Activated T-helper 1 cell treated with anti-CD3 and anti-CD28 coated beads, Interleukin-2, amount 50 U/mL, for 16 hours (primary cell): ENCODE measurements at places on chromosomes 11 and 22.

- no peak for DNase-seq
Measured at GRCh38 chr22:25027043-25027906, 74.8 kb downstream of the KIAA1671 start.

- no peak for DNase-seq
Measured at GRCh38 chr11:44190883-44191230, 95.4 kb downstream of the EXT2 start.

DNA sequence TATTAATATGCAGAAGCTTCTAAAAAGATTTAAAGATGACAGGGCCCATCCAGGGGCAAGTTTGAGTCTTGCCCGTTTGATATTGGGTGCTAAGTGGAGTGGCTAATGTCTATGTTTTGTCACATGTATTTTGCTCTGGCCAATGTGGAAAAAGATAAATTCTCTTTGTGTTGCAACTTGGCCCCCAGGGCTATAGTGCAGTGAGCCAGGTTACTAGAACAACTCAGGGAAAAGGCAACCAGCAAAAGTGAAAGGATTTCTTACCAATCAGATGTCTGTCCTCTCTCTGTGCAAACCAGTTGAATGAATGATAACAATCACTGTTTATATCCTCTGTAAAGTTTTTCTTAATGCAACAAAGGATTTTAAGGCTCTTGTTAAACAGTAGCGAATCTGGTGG, 4.6 kb upstream of the CLNS1A start:
- DNase-seq = no peak

GRCh38 chr22:48302657-48303368, 1524.9 kb downstream of the BRD1 start:
- no peak for DNase-seq

- DNase-seq = peak; percentile 13
Measured at GRCh38 chr22:26502688-26503561, 9.3 kb downstream of the TFIP11 start.

- no peak for DNase-seq
Measured at GRCh38 chr11:116534270-116534975, 238.4 kb downstream of the BUD13 start.

GRCh38 chr22:43996170-43996980, 27.7 kb upstream of the PARVB start:
- peak; percentile 48 for DNase-seq

DNA sequence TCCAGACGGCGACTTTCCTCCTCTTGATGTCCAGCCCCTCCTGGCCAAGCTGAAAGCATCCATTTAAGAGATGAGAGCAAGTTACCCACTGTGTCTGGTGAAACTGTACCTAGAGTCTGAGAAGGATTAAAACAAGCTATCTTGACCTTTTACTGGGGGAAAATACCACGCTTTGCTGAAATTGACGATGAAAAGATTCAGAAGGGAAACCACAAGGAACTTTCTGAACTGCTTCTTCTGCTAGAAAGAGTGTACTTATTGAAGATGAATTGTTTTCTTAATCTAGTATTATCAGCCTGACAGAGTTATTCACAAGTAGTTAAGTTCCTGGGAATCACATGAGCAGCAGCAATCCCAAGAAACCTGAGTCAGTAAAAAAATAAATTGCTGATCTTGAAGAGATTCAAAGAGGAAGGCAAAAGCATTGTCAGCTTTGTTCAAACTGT, 13.1 kb upstream of the MS4A6A start:
- no peak for DNase-seq

DNA sequence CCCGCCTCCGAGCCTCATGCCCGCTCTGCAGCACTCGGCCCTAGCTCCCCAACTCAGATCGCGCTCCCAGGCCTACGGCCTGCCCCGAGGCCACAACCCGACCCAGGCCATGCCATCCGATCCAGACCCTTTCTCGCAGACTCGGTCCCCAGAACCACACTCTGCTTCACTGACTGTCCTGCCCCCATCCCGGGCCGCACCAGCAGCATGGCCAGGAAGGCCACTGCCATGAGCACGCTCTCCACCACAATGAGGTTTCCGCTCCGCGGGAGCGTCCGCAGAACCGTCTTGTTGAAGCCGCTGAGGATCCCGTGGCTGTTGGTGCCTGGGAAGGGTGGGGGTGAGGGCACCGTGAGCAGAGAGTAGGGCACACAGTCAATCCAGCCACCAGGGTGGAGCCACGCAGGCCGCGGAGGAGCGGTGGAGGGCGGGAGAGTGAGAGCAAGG, 6.4 kb downstream of the UNC93B1 start:
- DNase-seq = no peak

GRCh38 chr11:48087974-48088681, 107.8 kb downstream of the PTPRJ start:
- DNase-seq = no peak

DNA sequence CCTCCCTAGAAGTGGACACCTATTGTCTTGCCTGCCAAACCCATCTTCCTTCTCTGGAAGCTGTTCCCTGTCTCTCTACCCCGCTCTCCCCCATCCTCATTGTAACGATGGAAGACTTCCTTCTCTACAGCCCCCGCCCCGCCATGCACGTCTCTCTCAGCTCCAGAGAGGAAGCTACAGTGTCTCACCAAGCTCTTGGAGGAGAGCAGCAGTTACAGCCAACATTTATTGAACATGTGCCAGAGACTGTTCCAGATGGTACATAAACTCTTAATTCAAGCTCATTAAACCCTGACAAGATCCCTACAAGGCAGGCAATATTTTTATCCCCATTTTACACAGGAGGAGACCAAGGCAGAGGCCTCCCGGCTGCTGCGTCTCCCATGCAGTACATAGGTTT, 15.1 kb downstream of the MCHR1 start:
- DNase-seq = no peak

DNA sequence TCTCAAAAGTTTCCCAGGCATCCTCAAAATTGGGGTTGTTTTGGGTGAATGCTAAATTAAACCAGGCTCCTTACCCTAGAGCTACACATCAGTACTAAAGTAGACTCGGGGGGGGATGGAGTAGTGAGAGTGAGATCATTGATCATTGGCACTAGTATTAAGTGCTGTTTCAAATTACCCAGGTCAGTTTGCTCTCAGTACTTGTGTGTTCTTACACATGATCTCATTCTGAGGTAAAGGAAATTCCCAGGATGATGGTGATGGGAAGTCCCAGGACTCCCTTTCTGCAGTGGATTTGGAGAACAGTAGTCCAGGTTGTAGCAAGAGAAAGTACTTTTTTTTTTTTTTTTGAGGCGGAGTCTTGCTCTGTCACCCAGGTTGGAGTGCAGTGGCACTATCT, 12.5 kb downstream of the RBM4 start:
- DNase-seq = no peak

DNA sequence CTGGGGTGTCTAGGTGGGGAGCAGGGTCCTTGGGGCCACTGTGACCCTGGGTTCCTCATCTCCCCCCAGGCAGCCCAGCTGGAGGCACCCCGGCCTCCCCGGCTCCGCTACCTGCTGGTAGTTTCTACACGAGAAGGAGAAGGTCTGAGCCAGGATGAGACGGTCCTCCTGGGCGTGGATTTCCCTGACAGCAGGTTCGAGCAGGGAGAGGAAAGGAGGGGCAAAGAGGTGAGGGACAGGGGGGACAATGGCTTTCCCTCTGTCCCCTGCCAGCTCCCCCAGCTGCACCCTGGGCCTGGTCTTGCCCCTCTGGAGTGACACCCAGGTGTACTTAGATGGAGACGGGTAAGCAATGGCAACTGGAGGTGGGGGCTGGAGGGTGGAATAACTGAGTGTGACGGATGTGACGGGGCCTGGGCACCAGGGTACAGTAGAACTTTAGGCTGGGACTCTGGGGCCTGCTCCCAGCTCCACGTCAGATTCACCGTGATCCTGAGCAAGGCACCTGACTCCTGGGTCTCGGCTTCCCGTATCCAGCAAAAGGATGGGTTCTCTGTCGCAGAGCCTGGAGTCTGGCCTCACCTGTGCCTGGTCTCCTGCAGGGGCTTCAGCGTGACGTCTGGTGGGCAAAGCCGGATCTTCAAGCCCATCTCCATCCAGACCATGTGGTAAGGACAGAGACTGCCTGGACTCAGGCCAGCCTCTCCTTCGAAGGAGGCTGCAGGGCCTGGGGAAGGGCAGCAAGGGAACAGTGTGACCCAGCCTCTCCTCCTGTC, 3.6 kb downstream of the SSH3 start:
- DNase-seq = no peak

DNA sequence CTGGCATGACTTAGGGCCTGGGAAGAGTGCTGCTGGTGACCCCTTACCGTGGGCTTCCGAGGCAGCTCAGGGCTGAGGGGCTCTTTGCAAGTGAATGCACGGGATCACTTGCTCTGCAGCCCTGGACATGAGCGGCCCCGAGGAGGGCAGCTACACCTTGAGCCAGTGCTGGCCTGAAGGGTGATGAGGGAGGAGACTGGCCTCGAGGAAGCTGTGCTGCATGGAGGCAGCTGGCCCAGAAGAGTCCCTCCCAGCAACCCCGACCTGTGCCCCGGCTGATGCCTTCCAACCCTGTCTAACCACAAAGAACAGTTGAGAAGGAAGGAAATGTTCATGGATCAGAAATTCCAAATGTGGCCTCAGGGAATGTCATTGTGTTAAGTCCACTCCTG, 45.2 kb downstream of the TBX1 start:
- no peak for DNase-seq

- no peak for DNase-seq
Measured at GRCh38 chr11:94925422-94926270, 47.7 kb downstream of the CWC15 start.

DNA sequence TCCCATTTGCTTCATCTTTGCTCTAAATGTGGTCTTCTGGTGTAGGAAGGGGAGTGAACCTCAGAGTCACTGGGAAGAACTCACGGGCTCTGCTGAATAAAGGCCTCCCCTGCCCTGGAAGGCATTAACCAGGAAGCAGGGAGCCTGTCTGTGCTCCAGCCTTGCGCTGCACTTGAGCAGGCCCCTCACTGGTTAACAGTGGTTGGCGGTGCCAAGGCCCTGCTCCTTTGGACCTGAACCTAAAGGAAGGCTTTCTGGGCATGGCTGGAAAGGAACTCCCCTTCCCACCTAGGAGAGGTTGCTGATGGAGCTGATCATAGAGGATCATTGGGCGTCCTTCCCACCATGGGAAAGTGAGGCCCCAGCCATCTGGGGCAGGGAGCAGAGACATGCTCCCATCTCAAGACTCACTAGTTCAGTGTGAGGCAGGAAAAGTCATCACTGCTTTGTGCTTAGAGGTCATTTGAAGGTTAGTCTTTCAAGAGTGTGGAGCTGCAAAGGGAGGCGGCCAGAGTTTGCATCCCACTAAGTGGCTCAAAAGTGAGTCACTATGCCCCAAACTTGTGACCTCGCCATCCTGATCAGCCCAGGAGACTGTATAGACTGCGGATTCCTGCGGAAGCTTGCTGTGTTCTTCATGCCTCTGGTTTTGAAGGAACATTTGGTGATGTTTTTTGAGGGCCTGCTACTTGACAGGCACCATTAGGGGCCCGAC, 50.4 kb downstream of the DBX1 start:
- DNase-seq = no peak

- DNase-seq = no peak
Measured at GRCh38 chr11:102545701-102546100, 15.2 kb upstream of the MMP7 start.

- no peak for DNase-seq
Measured at GRCh38 chr11:67700548-67701262, 26.3 kb upstream of the ALDH3B2 start.
